ENCODE measurements at places on chromosomes 2 and 18.
A peak's percentile ranks its signal among the peaks of the same experiment; 100 is the strongest.

- no peak for DNase-seq
These were observed 47.5 kb upstream of the SPATS2L start for GRCh38 chr2:200258881-200259576.

DNA sequence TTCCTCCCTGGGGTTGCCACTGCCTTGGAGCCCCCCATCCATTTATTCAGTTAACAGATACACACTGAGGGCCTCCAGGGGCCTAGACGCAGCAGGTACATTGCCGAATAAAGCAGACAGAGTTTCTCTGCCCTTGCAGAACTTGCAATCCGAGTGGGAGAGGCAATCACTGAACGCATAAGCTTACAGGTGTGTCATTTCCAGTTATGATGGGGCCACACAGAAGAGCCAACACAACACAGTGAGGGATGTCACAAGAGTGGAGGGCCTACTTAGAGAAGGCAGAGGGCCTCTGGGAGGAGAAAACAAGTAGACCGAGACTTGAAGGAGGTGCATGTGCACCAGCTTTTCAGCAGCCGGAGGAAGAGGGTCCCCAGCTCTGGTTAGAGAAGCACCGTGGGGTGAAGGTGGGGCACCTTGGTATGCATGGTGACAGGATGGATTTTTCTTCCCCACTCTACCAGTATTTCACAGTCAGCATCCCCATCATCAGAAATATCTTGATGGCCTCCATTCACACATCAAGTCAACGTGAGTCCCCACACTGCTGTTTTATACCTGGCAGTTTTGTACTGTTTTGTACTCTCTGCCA is 150.9 kb downstream of the SMAD7 start:
- no peak for DNase-seq

- no peak for DNase-seq
These were observed 9.3 kb upstream of the MTERF4 start for GRCh38 chr2:241111440-241111805.

DNA sequence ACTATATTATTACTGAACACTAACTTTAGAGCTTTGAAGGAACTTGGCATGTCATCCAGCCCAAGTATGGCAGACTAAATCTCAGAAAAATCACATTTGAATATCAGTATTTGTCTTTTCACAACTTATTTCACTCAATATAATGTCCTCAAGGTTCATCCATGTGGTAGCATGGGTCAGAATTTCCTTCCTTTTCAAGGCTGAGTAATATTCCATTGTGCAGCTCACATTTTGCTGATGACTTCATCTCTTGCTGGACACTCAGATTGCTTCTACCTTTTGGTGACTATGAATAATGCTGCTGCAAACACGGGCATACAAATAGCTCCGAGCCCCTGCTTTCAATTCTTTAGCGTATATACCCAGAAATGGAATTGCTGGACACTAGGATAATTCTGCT is 46.7 kb downstream of the RPL31 start:
- no peak for DNase-seq

DNA sequence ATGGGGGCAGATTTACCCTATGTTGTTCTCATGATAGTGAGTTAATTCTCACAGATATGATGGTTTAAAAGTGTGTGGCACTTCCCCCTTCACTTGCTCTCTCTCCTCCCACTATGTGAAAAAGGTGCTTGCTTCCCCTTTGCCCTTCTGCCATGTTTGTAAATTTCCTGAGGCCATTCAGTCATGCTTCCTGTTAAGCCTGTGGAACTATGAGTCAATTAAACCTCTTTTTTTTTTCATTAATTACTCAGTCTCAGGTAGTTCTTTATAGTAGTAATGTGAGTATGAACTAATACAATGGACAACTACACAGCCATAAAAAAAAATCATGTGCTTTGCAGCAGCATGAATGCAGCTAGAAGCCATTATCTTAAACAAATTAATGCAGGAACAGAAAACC is 118.5 kb downstream of the CALCRL start:
- no peak for DNase-seq

DNA sequence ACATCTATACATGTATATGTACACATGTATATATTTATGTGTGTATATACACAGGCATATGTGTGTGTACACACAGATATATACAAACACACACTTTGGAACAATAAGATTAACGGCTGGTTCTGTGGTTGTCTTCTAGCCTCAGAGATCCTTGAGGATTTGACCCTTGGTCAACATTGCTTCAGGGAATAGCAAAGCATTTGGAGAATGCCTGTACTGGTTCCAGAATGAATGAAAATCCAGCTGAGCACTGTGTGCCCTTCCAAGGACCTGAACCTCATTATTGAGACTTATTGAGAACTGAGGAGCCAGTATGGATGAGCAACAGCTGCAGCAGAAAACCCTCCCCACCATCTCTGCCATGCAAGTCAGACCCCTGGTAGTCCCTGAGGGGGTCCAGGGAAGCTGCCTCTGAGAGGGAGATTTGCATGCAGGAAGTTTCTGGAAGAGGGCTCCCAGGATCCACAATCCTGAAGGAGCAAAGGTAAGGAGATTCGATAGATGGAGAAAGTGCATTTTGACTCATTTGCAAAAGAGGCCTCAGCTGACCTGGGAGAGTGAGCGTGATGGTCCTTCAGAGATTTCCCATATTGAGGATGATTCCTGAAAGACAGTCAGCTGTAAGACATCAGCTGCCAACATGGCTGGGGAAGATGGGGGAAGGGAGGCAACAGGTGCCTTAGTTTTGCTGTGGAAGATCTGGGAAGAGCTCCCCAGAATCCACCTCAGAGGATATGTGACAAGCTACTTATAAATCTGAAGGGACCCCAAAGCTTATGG is 166.6 kb upstream of the NCKAP5 start:
- DNase-seq = no peak

GRCh38 chr18:11553098-11553940 is 56.1 kb upstream of the SLC35G4 start:
- DNase-seq = peak; percentile 68

GRCh38 chr2:3301001-3301400 is 76.6 kb downstream of the EIPR1 start:
- DNase-seq = no peak

Measured in AG08396 (cell line).